ENCODE measurements at places on chromosomes 1 and 21. TPM values are rescaled to one million over a fixed set of nuclear protein-coding genes. Genes with fewer than 3 reads are reported as not detected.

The SPRR1B gene
- polyA plus RNA-seq: not detected

The FAM163A gene
- 0.46 TPM for polyA plus RNA-seq

The RGS8 gene
- 9.7 TPM for polyA plus RNA-seq

The RNU1-4 gene
- not detected for polyA plus RNA-seq

The PCAT6 gene
- polyA plus RNA-seq: 14.5 TPM

DNA sequence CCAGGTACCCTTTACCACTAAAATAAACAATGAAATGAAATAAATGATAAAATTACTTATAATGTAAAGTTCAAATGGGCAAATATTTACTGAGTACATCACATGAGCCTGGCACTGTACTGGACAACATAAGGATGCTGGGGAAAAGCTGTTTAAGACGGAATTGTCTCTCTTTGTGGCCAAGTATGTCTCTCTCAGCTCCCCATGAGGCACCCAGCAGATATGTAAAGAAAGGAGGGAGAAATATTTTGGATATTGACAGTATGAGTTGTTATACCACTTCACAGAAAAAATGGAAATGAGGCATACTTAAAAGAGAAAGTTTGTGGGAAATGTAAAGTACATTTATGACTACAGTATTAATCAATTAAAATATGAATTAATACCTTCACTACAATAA, 1.0 kb upstream of the TNFSF4 start:
- no peak for DNase-seq

GRCh38 chr1:9269721-9270120, 23.0 kb upstream of the SPSB1 start:
- no peak for DNase-seq

- no peak for DNase-seq
Measured at GRCh38 chr1:239061770-239062169, 324.6 kb upstream of the CHRM3 start.

DNA sequence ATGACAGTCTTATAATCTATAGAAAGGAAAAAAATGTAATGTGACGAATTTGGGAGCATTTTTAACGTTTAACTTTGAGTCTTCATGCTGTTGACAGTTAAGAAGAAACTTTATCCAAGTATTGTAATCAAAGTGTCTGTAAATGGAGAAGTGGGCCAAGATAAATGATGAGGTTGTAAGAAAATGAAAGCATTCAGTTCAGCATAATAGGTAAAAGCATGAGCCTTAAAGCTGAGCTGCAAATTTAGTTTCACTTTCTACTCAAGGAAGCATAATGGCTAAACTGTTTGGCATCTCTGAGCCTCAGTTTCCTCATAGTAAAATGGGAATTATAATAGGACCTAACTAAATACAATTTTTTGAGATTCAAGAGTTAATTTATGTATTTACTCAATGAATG, 1554.8 kb downstream of the KCNT2 start:
- peak; percentile 1 for DNase-seq

Measured in brain (organoid and tissue), 16 donors.